Right hindlimb (tissue), 1 donor: ENCODE measurements at places on chromosomes 13 and 19.

DNA sequence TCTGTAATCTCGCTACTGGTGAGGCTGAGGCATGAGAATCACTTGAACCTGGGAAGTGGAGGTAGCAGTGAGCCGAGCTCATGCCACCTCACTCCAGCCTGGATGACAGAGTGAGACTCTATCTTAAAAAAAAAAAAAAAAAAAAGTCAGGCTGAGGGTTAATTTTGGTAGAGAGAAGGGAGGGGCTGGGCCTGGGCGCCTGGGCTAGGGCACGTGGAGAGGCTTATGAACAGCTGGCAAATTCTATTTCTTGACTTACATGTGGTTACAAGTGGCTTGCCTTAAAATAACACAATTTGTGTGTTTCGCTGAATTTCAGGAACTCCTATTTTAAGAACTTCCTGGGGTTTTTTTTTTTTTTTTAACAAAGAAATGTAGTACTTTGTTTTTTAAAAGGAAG lies 47.6 kb upstream of the MAP3K10 start:
- DNase-seq = no peak

DNA sequence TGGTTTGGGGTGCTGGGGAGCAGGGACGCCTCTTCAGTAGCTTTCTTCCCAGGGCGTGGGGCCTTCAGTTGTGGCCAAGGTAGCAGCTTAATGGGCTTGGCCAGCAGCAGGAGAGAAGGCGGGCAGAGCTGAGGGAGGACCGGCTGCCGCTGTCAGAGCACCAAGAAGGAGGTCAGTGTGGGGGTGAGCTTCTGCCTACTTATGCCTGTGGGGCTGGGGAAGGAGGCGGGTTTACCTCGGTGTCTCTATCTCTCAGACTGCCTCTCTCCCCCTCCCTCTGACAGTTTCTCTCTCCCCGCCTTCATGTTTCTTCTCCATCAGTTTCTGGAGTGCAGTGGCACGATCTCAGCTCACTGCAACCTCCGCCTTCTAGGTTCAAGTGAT lies at the start of gene CAPN12:
CAPN12 (minus strand) TSS at position 177 of the 384 bp plus-strand sequence. CDS start 309 bp downstream, outside the sequence.
- no peak for DNase-seq

GRCh38 chr19:44512326-44513298 lies 12.3 kb upstream of the ZNF180 start:
- DNase-seq = no peak

GRCh38 chr19:40273469-40274360 lies 11.4 kb downstream of the AKT2 start:
- peak; percentile 16 for DNase-seq

DNA sequence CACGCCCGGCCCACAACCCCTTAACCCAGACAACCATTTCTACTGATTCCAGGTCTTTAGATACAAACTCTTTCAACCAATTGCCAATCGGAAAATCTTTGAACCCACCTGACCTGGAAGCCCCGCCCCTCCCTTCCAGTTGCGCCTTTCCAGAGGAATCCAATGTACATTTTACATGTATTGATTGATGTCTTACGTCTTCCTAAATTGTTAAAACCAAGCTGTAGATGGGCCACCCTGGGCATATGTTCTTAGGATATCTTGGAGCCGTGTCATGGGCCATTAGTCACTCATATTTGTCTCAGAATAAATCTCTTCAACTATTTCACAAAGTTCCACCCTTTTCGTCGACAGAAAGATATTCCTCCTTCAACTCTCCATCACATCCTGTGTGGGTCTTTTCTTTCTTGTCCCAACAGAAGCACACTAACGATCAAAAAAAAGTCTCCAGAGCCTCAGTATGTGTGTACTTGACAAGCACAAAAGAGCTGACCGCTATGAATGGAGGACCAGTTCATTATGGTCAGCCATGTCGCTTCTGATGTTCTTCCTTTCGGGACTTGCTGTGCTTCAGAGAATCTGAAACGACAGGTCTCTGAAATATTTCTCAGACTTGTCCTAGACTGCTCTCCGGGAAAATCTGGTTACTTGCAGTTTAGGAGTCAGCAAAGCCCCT lies 601 bp upstream of the ZNF749 start:
- peak; percentile 26 for DNase-seq

DNA sequence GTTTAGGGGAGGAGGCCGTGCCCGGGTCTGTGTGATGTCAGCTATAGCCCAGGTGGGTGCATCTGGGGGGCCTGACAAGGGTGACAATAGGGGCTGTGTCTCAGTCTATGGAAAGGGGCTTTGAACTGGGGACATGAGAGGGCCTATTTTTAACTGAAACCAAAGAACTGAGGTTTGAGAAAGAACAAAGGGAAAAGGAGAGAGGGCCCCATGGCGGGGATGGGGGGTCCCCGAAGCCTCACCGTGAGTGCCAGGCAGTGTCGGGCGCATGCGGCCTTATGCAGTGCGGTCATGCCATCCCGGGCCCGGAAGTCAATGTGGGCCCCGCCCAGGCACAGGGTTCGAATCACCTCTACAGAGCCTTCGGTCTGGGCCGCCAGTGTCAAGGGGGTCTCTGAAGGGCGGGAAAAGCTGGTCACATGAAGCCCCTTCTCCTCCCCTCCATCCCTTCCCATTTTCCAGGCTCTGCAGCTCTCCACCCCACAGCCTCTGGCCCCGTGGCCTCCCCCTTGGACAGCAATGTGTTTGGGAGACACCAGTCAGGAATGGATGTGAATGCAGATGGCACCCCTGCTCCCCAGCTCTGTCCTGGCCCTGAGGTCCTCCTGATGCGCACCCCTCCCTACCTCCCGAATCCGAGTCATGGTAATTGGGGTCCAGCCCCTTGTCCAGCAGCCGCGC lies 5.9 kb downstream of the SHANK1 start:
- no peak for DNase-seq

DNA sequence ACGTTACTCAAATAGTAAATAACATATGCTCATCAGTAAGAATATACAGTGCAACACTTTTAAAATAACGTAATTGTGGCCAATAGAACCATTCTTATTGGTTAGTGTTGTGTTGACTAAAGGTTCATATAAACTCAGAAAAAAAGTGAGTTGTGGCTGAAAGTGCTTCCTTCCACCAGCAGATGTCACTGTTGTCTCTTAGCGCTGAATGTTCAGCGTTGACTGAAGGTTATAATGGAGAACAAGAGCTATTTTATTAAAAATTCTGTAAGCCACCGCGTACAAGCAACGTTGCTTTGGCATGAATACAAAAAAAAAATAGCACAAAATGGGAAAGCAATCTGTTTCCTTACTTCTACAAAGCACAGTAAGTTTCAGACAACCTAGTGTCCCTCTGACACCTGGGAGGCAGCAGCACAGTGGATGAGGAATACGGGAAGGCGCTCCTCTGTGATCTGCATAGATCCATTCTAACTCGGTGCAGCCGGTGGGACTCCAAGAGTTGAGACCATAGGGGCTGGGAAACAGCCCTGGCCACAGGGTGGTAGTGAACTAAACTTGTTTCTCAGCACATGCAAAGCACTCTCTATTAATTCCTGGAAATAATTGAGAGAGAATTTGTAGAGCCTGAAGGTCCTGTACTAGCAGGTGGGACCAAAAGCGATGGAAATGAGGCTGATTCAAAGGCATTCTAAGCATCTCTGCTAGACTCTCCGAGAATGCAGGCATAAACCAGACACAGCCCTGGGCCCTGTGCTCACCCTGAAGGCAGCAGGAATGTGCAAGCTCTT lies 23.9 kb upstream of the OXGR1 start:
- peak; percentile 41 for DNase-seq

DNA sequence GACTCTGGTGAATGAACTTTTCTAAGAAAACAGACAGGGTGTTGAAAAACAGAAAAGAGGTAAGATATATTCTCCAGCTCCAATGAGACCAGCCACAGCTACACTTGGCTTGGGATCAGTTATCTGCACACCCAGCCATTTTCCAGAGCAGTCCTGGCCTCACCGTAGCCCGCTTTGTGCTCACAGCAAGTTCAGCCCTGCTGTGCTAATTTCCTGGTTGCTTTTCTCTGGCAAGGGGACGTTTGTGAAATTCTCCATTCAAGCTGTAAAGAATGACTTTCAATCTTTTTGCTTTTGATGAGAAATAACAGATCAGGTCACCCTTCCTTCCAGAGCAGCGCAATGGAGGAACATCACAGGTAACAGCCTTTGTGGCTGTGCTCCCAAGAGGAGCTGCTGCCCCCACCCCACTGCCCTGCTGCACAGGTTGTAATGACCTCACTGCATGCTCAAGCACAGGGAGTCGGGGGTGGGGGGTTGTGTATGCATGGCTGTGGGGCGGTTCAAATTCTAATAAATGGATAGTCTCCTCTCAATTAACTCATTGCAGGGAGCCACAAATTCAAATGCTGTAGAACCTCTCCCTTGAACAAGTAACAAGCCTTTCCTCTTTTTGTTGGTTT lies 516.6 kb upstream of the NBEA start:
- DNase-seq = no peak

DNA sequence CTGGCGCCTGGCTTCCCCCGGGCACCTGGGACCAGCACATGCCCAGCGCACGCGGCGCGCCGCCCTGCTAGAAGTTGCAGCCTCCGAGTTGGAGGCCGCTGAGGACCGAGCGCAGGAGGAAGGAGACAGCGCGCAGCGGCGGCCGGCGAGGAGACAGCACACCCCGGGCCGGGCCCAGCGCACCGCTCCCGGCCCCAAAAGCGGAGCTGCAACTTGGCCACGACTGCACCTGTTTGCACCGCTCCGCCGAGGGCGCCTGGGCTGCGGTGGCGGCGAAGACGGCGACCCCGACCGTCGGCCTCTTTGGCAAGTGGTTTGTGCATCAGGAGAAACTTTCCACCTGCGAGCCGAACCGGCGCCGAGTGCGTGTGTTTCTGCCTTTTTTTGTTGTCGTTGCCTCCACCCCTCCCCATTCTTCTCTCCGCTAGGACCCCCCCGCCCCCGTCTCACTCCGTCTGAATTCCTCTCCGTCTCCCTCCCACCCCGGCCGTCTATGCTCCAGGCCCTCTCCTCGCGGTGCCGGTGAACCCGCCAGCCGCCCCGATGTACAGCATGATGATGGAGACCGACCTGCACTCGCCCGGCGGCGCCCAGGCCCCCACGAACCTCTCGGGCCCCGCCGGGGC lies at the start of gene SOX1:
SOX1 (plus strand) TSS at position 34 of the 626 bp plus-strand sequence; CDS start at position 544, 510 bp downstream.
- DNase-seq = peak; percentile 32

DNA sequence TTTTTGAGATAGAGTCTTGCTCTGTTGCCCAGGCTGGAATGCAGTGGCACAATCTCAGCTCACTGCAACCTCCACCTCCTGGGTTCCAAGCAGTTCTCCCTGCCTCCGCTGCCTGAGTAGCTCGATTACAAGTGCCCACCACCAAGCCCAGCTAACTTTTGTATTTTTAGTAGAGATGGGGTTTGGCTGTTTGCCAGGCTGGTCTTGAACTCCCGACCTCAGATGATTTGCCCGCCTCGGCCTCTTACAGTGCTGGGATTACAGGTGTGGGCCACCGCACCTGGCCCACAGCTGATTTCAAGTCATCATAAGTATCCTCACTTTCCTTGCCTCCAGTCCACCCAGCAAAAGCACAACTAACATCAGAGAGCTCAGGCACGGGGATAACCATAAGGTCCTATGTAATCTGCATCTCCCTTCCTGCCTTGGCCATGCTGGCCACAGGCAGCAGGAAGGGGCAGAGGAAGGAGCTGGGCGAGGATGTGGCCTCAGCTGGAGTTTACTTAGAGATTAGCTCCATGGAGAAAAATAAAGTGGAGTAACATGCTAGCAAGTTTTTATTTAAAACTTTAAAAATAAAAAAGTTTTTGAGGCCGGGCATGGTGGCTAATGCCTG lies 22.9 kb upstream of the ADGRE1 start:
- no peak for DNase-seq

- no peak for DNase-seq
These were observed 9.0 kb upstream of the KL start for GRCh38 chr13:33007237-33007636.

GRCh38 chr13:83162493-83162892 lies 719.8 kb downstream of the SLITRK1 start:
- DNase-seq = no peak

DNA sequence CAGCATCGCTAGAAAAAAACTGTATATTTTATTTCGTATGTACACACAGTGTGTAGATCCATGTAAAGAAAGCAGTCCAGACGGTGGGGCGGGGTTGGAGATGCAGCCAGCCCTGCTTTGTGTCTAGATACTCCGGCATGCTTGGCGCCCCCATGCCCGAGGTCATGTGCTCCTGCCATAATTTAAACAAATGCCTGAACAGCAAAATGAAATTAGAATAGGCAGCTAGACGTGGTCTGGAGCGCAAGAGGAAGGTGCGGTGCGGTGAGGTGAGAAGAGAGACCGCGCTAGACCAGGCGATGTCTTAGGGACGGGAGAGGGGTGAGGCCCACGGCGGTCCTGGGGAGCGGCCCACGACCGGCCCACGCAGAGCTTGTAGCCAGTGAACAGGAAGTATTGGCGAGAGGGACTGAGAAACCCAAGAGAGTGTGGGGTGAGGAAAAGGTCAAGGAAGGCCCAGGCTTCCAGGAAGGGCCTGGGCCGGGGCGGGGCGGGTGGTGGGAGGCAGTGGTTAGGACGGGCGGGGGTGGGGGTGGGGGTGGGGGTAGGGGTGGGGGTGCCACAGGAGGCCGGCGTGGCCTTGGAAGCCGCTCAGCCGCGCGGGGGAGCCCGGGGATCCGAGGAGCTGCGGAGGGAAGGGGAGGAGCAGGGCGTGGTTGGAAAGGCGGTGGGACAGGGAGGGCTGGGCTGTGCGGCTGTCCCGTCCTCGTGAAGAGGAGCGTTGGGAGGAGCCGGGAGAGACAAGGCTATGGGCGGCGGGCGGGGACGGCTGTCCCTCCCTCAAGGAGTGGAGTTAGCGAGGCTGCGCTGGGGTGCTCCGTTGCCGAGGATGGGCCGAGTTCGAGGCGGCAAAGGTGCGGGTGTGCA lies 254.7 kb upstream of the SGCG start:
- DNase-seq = peak; percentile 89

DNA sequence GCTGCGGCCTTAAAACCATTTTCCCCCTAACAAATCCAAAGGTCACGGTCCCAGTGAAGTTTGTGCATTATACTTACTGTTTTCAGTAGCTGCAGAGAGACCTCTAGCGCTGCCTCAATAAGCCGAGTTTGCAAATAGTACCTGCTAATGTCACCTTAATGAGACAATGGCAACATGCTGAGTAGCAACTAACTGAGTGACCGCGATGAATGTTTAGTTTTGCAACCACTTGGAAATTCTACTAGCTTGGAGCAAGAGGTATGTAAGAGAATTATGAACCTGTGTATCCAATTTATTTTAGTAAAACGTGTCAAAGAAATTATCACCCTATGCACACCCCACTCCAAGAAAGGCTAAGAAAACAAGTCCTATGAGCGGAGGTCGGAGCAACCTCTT lies 1.2 kb downstream of the KPNA3 start:
- peak; percentile 17 for DNase-seq

DNA sequence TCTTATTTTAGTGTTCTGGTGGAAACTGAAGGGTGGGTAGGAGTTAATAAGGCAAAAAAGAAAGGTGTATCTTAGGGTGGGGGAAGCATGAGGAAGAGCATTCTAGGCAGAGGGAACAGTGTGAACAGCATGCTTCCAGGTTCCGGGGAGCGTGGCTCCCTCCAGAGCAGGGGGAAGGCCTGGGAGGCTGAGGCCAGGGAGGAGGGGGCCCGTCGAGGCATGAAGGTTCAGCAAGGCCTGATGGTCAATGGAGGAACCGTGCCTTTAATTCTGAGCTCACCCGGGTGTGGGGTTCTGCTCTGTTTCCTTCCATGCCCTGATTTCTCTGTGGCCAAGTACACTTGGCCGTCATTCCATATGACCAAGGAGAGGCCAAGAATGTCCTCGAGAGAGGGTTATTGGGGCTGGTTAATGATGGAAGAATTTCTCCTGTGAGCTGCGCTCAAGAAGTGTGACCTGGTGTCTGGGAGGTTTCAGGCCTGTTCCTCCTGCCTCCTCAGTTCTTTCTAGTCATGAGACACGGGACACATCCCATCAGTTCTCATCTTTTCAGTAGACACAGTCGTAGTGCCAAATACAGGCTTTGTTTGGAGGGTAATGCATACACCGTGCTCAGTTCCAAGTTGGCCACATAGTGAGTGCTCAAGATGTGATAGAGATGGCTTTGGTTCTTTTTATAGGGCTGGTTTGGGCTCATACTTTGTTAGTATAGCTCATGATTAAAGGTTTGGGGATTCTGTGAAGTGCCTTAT lies 73.6 kb downstream of the SIPA1L3 start:
- DNase-seq = no peak
